CD4-positive, alpha-beta memory T cell (primary cell): ENCODE measurements at places on chromosomes 7 and 10.

DNA sequence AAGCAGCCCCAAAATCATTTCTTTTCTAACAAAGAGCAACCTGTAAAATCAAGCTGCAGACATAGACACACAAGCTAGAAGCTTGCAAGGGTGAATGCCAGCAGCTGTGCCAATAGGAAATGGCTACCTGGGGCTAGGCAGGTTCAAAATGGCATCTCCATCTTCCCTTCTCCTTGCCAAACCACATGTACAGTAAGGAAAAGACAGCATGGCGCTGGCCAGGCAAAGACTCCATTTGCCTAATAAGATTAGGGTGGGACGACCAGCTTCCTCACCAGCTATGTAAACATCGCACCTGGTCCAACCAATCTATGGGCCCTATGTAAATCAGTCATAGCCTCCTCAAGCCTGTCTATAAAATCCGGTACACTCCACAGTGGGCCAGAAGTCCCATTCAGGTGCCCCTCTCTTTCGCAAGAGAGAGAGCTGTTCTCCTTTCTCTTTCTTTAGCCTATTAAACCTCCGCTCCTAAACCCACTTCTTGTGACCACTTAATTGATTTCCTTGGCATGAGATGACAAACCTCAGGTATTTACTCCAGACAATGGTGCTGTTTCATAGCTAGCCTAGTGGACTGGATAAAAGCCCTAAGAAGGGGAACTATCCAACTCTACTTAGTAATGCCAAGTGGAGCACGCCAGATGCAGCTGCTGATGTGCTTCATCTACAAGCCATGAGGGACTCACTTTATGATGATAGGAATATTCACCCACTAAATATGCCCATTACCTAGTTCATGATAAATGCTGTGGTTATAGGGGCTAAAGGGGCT lies 44.1 kb downstream of the HTR7 start:
- DNase-seq: no peak

GRCh38 chr10:127283576-127283975 lies 87.2 kb upstream of the INSYN2A start:
- no peak for DNase-seq

- no peak for DNase-seq
Measured at GRCh38 chr7:131604841-131605279, 48.4 kb upstream of the PODXL start.

DNA sequence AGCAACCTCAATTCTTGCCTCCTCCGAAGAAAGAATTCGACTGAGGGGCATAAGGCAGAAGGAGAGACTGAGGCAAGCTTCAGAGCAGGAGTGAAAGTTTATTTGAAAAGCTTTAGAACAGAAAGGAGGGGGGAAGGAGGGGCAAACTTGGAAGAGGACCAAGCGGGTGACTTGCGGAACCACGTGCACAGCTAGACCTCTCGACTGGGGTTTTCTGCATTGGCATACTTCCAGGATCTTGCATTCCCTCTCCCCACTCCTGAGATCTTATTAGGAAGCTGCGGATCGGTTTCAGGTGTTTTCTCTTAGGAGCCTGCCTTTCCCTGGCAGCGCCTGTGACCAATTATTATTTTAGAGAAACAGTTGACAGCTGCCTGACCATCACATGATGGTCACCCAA lies 20.3 kb upstream of the CPXM2 start:
- no peak for DNase-seq

DNA sequence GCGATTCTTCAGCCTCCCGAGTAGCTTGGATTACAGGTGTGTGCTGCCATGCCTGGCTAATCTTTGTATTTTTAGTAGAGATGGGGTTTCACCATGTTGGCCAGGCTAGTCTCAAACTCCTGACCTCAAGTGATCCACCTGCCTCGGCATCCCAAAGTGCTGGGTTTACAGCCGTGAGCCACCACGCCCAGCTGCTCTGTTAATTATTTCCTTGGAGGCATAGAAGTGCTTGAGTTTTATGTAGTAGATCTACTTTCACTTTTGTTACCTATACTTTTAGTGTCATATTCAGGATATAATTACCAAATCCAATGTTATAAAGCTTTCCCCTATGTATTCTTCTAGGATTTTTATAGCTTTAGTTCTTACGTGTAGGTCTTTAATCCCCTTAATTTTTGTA lies 1093.0 kb downstream of the GATA3 start:
- no peak for DNase-seq
